ENCODE measurements at places on chromosomes 7 and 10.

DNA sequence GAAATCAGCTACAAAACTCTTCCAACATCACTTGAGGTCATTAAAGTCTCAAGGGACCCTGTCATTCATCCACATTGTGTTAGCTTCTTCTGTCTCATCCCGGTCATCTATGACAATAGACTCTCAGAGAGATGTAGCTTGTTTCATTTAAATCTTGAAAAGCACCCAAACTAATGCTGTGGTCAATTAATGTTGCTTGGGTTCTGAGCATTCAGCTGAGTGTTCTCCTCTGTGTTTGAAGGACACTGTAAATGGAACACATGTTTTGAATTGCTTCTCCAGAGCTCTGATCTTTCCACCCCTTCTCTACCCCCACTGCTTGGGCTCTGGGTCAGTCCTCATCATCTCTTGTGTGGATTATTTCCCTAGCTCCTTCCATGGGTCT lies 19.6 kb upstream of the ADD3 start:
- DNase-seq, result peak; percentile 44

GRCh38 chr7:2948749-2949148 lies 94.9 kb downstream of the CARD11 start:
- DNase-seq, result no peak

DNA sequence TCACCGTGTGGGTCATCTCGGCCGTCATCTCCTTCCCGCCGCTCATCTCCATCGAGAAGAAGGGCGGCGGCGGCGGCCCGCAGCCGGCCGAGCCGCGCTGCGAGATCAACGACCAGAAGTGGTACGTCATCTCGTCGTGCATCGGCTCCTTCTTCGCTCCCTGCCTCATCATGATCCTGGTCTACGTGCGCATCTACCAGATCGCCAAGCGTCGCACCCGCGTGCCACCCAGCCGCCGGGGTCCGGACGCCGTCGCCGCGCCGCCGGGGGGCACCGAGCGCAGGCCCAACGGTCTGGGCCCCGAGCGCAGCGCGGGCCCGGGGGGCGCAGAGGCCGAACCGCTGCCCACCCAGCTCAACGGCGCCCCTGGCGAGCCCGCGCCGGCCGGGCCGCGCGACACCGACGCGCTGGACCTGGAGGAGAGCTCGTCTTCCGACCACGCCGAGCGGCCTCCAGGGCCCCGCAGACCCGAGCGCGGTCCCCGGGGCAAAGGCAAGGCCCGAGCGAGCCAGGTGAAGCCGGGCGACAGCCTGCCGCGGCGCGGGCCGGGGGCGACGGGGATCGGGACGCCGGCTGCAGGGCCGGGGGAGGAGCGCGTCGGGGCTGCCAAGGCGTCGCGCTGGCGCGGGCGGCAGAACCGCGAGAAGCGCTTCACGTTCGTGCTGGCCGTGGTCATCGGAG lies 1.8 kb downstream of the ADRA2A start:
- no peak for DNase-seq

DNA sequence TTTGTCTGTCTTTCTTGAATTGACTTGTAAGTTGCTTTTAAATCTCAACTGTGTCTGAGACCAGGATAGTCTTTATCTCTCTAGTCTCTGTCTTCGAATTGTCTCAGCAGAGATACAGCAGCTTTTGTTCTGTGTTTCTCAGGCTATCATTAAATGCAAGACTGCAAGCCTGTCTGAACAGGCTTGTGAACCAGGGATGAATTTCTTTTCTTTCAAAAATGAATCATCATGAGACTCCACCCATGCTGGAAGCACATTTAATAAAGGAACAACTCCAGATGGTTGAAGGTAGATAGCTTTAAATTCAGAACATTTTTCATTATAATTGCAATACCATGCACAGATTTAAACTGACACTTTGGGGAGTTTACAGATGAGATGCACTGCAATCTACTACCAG lies 155.9 kb downstream of the SEC23IP start:
- DNase-seq, result no peak

DNA sequence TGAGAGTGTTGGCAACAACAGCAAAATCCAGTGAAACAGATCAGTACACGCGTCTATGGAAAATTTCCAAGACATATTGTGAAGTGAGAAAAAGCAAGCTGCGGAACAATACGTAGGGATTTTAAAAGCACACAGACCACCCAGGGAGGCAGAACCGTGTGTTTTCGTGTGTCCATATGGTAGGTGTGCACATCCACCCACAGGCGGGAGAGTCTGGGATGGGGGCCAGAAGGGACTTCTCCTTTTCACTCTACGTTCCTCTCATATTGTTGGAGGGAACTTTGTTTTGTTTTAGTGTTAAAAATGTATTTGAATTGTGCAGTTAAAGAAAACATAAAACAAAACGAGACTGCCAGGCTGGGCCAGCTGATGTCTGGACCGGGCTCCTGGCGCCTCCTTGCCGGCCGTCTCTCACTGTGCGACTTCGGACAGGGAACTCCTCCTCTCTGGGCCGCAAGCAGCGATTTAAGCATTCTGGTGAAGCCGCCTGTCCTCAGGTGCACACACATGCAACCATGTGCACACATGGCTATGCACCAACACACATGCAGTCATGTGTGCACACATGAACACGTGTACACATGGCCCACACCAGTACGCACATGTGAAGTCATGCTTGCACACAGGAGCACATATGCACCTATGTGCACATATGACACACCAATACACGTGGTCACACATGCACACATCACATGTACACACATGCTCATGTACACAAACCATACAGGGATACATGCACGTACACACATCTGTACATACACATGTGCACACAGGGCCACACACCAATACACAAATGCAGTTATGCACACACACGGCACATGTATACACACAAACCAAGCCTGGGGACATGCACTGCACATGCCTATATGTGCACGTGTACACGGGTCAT lies 141.1 kb downstream of the ELFN1 start:
- peak; percentile 46 for DNase-seq

- DNase-seq, result no peak
Measured at GRCh38 chr10:27680691-27681605, 64.7 kb downstream of the MKX start.

DNA sequence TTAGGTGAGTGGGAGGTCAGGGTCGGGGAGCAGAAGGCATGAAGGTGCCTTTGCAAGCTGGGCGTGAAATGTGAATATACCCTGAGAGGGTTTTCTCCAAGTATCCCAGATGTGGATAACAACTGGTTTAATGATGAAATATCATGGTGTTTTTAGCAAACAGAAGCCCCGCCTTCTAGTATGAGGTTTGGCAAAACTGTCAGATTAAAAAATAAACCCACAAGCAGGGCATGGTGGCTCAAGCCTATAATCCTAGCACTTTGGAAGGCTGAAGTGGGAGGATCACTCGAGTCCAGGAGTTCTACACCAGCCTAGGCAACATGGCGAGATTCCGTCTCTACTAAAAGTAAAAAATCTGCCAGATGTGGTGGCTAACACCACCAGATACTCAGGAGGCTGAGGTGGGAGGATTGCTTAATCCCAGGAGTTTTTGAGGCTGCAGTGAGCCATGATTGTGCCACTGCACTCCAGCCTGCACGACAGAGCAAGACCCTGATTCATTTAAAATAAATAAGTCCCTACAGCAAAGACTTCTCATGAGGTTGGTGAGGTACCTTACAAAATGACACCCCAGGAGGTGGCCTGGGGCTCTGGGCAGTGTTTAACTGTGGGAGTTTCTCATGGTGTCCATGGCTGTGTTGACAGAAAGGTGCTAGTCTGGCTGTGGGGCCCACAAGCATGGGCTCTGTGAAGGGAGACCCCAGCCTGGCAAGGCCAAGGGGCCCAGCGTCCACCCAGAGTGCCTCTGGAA lies 6.7 kb upstream of the PWWP2B start:
- DNase-seq, result no peak

DNA sequence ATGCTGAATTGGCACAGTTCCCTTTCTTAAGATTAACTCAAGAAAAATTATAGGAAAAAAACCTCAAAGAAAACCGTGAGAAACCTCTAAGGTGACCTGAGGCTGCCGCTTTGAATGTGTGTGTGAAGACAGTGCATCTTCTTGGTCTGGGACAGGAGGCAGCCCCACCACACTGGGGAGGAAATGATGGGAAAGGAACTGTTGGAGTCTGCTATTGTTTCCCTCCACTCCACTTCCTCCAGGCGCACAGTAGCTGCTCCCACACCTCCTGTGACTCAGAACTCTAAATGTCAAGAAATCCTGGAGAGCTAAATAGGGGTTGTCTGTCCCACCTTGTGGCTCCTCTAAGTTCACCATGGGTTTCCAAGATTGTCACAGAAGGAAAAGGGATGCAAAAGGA lies 179.4 kb downstream of the PDE1C start:
- no peak for DNase-seq

DNA sequence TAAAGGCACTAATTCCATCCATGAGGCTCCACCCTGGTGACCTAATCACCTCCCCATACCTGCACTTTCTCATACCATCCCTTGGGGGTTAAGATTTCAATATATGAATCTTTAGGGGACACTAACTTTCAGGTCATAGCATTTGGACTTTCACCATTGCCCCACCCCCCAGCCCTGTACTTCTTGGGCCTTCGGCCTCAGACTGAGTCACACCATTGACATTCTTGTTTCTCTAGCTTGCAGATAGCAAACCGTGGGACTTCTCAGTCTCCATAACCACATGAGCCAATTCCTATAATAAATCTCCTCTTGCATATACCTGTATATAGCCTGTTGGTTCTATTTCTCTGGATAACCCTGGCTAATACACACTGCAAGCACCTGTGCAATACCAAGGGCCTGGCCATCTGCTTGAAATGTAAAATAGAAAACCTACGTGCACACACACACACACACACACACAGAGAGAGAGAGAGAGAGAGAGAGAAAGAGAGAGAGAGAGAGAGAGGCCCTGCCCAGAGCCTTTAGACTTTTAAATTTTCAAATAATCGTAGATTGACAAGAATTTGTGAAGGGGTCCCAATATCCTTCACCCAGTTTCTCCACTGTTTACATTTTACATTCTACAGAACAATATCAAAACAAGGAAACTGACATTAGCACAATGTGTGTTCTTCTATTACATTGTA lies 25.3 kb downstream of the ANXA8 start:
- DNase-seq, result peak; percentile 71

DNA sequence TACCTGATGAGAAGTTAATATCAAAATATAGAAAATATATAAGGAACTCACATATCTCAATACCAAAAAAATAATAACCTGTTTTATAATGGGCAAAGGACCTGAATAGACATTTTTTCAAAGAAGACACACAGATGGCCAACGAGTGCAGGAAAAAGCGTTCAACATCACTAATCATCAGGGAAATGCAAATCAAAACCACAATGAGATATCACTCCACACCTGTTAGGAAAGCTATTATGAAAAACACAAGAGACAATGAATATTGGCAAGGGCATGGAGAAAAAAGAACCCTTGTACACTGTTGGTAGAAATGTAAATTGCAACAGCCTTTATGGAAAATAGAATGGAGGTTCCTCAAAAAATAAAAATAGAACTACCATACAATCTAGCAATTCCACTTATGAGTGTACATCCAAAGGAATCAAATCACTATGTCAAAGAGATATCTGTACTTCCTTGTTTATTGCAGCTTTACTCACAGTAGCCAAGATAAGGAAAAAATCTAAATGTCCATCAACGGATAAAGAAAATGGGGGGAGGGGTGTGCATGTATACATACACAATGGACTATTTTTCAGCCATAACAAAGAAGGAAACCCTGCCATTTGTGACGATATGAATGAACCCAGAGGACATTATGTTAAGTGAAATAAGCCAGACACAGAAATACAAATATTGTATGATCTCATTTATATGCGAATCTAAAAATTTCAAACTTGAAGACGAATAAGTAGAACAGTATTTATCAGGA lies 3.6 kb upstream of the ALOX5 start:
- no peak for DNase-seq

DNA sequence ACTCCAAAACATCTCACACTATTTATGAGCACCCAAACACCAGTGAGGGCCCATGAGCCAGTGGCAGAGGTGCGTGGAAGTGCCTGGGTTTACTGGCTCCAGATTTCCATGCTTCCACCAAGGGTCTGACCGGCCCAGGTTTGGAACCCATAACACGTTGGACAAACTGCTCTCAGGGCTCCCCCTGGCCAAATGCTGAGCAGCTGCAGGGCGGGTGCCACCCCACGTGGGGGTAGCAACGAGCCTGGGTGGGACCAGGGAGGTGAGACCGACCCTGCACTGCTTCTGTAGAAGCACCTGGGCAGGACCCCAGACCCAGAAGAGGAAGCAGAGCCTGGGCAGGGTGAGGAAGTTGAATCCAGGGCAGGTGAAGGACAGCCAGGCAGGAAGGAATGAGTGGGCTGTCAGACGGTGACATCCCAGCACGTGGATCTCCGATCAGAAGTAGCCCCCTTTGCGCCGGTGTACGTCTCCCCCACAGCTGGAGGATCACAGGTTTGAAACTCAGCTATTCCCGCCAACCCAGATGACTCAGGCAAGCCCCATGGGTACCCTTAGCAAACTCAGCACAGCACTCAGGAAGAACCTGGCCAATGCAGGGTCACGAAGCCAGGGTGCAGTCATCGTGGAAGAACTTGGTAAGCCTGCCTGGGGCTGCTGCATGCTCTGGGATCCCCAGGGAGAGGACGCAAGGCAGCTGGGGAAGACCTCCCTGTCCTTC lies 100.4 kb upstream of the DDC start:
- no peak for DNase-seq

- DNase-seq, result peak; percentile 65
Measured at GRCh38 chr7:100563809-100564400, 9.8 kb downstream of the SAP25 start.

DNA sequence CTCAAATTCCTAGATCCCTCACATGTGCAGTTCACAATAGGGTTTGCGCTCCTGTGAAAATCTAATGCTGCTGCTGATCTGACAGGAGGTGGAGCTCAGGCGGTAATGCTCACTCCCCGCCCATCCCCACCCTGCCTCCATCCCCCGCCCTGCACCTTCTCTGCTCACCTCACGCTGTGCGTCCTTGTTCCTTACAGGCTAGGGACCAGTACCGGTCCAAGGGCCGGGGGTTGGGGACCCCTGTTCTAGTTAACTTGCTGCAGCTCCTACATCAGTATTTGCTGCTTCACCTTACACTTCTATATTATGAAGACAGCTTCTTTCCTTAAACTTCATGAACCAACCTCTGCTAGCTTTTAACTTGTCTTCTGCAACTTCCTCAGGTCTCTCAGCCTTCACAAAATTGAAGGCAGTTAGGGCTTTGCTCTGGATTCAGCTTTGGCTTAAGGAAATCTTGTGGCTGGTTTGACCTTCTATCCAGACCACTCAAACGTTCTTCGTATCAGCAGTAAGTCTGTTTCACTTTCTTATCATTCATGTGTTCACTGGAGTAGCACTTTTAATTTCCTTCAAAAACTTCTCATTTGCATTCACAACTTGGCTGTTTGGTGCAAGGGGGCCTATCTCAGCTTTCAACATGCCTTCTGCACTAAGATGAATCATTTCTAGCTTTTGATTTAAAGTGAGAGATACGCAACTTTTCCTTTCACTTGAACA lies 1.7 kb upstream of the TNKS2 start:
- DNase-seq, result peak; percentile 9

GRCh38 chr10:114174695-114175188 lies 739 bp upstream of the CCDC186 start:
- DNase-seq, result peak; percentile 84

GRCh38 chr10:4125776-4126175 lies 340.8 kb upstream of the KLF6 start:
- DNase-seq, result no peak

Data from foreskin fibroblast (primary cell).